ENCODE measurements at places on chromosomes 4 and X.

DNA sequence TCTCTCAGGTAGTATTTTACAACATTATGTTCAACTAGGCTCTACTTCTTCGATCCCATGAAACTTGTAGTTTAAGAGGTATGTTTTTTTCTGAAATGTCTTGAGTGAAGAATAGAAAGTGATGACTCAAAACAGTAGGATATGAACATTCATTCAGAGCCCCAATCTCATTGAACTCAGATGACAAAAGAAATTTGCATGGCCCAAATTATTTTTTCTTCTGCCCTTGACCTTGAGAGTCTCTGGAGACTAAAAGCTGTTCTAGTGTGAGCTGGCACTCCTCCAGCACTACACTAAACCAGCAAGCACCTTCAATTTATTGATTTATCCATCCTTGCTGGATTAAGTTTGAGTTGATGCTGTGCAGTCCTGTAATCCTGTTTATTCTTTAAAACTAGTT lies 4.0 kb downstream of the DCLK2 start:
- DNase-seq, result no peak

DNA sequence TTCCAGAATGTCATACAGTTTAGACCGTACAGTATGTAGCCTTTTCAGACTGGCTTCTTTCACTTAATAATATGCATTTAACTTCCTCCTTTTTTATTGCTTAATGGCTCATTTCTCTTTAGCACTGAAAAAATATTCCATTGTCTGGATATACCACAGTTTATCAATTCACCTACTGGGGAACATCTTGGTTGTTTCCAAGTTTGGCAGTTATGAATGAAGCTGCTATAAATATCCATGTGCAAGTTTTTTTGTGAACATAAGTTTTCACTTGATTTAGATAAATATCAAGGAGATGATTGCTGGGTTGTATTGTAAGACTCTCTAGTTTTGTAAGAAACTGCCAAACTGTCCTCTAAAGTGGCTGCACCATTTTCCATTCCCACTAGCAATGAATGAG lies 375.5 kb downstream of the PCDH18 start:
- no peak for DNase-seq

DNA sequence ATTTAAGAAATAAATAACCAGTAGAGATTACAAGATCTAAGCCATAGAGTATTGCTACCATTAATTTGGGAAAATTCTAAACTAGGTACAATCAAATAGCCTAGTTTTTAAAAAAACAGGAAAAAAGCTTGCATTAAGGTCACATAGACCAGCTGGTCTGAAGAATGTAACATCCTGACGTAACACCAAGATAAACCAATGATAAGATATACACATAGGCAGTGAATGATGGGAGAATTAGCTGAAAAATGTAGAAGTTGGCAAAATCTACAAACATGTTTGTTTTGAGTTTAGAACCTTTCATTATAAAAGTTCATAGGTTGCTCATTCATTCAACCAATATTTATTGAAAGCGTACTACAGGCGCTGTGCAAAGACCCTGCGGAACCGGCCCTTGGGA lies 120.0 kb downstream of the SH3RF1 start:
- DNase-seq, result no peak

GRCh38 chrX:139134316-139134715 lies 396.2 kb upstream of the F9 start:
- DNase-seq, result no peak

GRCh38 chrX:131861088-131861787 lies 161.9 kb upstream of the STK26 start:
- DNase-seq, result no peak

- DNase-seq, result no peak
These were observed 150.4 kb downstream of the EMCN start for GRCh38 chr4:100367451-100367850.

- DNase-seq, result no peak
These were observed at the start of gene DCX for GRCh38 chrX:111411983-111412382. DCX (minus strand) TSS chrX:111412192; CDS start chrX:111410398, 1,794 bp downstream.

DNA sequence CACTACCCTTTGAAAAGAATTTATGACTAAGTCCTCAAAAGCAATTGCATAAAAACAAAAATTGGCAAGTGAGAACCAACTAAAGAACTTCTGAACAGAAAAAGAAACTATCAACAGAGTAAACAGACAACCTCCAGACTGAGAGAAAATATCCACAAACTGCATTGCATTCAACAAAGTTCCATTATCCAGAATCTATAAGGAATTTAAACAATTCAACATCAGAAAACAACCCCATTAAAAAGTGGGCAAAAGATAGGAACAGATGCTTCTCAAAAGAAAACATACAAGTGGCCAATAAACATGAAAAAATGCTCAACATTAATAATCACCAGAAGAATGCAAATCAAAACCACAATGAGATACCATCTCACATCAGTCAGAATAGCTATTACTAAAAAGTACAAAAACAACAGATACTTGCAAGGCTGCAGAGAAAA lies 130.2 kb downstream of the GASK1B start:
- DNase-seq, result no peak
